ENCODE measurements at places on chromosomes 12 and 14. TPM values are rescaled to one million over a fixed set of nuclear protein-coding genes. Genes with fewer than 3 reads are reported as not detected.

GRCh38 chr12:89552376-89552775, 26.5 kb upstream of the POC1B start:
- DNase-seq, result no peak

DNA sequence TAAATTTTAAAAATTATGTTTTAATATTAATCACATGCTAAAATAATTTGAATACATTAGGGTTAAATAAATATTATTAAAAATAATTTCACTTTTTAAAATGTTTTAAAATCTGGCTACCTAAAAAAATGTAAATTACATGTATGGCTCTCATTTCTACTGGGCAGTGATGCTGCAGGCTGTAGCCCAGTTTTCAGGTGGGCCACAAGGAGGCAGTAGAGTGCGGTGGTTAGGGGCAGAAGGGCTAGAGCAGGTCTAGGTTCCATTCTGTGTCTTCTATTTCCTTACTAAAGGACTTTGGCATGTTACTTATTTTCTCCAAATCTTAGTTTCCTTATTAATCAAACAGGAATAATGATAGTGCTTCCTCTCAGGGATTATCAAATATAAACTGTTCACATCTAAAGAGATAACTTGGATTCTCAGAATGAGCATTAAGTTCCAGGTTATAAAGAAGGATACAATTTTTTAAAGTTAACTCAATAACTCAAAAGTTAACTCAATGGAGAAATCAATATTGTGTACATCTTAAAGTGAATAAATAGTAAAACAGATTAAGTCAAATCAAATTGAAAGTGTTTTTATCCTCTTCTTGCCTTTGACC, 54.9 kb upstream of the OVCH1 start:
- peak; percentile 83 for DNase-seq

- no peak for DNase-seq
Observed at GRCh38 chr12:51589060-51589459, 2.0 kb upstream of the SCN8A start.

DNA sequence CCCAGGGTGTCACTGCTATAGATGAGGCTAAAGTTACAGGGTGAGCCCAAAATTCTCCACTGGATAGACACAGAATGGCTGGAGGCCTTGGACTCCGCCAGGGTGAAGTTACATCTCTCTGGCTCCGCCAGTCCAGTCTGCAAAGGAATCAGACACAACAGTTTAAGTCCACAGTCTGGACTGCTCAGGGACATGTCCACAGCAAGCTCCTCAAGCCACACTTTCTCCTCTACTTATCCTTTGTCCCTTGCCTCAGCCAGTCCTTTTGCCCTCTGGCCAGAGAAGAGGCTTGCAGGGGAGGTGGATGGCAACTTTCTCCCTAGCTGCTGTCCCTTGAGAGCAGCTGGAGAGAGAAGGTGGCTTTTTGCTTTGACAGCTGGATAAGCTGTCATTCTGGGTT, 28.0 kb downstream of the PTPRB start:
- peak; percentile 10 for DNase-seq

- DNase-seq, result peak; percentile 48
Observed at GRCh38 chr12:57765003-57765697, 1.7 kb downstream of the CYP27B1 start.

GRCh38 chr14:31568671-31569070, 7.5 kb downstream of the NUBPL start:
- DNase-seq, result no peak

IL31 gene
- not detected for total RNA-seq
